HS-27A (cell line): ENCODE measurements at places on chromosomes 7 and 10.

- DNase-seq, result no peak
Measured at GRCh38 chr7:95649546-95649945, 53.2 kb upstream of the PDK4 start.

GRCh38 chr7:99992330-99993038 lies 16.7 kb upstream of the AZGP1 start:
- DNase-seq, result no peak

GRCh38 chr10:128574581-128575210 lies 448.5 kb upstream of the MKI67 start:
- no peak for DNase-seq

GRCh38 chr10:60288256-60288655 lies 101.4 kb downstream of the ANK3 start:
- no peak for DNase-seq

DNA sequence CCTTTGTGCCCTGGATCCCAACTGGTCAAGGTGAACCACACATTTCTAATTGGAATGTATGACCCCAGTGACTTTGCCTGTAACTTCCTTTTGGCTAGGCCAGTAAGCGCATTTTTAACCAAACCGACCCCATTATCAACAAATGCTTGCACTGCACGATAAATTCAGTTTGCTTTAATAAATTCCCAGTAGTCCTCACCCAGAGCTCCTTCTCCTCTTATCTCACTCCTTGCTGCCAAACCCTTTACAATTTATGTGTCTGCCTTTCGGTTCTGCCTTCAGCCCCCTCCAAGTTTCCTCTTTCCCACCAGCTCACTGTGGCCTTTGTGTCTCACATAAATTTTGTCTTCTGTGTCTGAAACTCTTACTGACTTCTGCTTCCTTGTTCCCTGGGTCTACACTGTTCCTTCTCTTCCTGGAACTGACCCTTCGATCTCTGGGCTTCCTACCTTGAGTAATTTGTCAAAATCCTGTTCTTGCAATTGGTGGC lies 59.0 kb downstream of the TBXAS1 start:
- no peak for DNase-seq

GRCh38 chr10:118587881-118588651 lies 7.4 kb downstream of the PRLHR start:
- DNase-seq, result no peak

DNA sequence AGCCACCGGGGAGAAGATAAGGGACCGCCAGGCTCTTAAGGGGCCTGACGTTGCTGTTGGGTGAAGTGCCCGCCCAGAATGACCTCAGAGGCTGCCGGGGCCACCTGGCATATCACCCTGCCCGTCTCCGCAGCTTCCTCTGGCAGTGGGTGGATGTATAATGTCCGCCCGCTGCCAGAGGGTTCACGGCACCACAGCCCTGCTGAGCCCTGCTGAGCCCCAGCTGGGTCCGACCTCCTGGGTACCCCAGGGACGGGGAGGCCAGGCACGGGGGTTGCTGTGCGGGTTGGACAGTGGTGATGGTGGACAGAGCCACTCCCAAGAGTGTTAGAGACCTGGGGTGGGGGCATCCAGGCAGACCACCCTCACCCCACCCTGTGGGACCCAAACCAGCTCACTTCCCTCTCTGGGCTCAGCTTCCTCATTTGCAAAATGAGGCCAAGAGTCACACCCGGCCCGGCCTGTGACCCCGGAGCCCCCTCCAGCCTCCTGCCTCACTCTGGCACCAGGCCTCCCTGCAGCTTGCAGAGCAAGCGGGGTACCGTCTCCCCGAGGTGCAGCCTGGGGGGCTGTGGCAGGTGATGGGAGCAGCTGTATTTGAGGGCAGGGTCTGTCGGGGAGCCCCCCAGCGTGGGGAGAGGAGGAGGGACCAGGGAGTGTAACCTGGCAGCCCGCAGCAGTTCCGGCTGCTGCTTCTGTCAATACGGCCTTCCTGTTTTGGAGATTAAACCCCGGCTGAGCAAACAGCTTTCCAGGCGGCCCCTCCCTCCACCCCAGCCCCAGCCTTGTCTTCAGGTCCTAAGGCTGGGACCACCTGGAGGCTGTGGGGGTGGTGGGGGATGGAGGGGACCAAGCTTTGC lies 8.4 kb upstream of the LFNG start:
- no peak for DNase-seq

GRCh38 chr10:77679217-77679616 lies 41.6 kb upstream of the KCNMA1 start:
- DNase-seq, result no peak

DNA sequence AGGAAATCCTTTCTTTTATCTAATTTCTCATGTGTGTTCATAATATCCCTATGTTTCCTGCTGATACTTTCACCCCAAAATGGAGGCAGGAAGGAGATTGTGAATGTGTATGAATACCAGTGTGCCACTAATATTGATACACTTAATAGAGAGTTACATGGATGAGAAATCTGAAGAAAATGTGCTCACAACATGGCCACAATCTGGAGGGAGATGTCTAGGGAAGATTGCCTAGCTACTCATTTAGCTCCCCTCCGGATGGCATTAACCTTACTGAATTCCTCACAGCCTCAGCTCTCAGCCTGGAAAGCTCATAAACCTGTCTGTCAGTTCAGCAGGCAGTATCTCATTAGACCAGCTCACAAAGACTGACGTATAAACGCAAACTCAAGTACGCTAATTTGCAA lies 23.4 kb upstream of the DMTF1 start:
- no peak for DNase-seq

- no peak for DNase-seq
Measured at GRCh38 chr10:52597189-52597863, 175.3 kb downstream of the MBL2 start.
